Activated T-cell treated with anti-CD3 and anti-CD28 coated beads, Interleukin-2, amount 50 U/mL, for 72 hours (primary cell): ENCODE measurements at places on chromosomes 7 and 10.

- DNase-seq: no peak
Measured at GRCh38 chr7:143884241-143884968, 17.6 kb downstream of the TCAF1 start.

DNA sequence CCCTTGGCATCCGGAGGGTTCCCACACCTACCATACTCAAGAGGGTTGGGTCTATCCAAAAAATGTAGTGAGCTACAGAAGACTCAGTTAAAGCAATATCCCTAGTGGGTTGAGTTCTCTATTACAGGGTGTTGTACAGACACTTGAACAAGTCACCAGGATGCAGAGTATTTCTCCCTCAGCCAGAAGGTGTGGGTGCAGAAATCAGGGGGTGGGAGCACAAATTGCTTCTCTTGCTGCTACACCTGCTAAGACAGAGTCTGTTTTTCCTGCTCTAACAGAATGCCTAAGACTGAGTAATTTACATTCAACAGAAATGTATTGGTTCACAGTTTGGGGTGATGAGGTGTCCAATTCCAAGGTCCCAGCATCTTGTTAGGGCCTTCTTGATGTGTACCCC, 433.4 kb downstream of the TCERG1L start:
- no peak for DNase-seq

DNA sequence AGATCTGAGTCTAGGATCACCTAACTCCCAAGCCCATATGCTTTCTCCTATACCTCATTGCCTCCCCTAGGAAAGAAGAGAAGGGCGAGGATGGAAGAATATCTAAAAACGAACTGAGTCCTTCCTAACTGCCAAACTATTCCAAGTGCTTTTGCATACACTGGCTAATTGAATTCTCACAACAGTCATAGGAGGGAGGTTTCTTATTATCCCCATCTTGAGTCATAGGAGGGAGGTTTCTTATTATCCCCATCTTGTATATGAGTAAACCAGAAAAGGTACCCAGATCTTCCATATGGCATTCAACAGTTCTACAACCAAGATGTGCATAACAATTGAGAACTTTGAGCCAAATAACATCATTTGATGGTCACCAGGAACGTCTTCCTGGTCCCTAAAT, 13.1 kb upstream of the FAM204A start:
- DNase-seq: no peak

DNA sequence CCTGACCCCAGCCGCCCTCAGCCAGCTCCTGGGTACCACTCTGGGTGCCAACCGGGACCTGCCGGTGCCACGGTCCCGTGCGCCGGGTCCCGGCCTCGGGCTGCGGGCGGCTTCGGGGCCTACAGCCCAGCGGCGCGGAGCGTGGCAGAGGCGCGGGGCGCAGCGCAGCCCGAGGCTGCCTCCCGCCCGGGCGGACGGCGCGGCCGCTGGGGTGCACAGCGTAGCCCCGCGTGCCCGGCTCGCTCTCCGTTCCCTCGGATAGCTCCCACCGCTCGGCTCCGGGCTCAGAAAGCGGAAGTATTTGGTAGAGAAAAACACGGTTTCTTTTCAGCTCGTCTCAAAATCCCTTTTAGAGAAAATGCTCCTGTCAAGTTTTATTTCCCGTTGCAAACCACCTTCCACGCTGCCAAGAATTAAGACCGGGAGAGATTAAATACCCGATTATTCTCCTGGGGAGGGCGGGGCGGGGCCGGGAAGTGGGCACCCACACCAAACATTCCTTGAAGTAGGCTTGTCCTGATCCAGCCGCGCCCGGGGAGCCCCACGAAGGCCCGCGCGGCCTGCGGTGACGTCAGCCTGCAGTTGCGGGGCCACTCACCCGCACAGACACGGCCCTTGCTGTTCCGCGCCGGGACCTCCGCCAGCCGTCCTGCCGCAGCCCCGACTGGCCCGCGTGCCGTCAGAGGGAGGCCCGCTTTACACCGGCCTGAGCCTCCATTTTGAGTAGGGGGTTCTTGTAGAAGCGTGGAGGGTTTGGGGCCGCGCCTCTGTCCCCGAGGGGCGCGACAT, 7.2 kb downstream of the HOXA13 start:
- DNase-seq: no peak

- DNase-seq: no peak
Measured at GRCh38 chr7:129777993-129778769, 166.7 kb downstream of the NRF1 start.

- DNase-seq: no peak
Measured at GRCh38 chr10:99372546-99373271, 43.6 kb downstream of the CNNM1 start.

- DNase-seq: peak; percentile 13
Measured at GRCh38 chr7:115707258-115708012, 323.1 kb downstream of the TFEC start.

- no peak for DNase-seq
Measured at GRCh38 chr10:132679640-132680039, 106.3 kb downstream of the NKX6-2 start.

DNA sequence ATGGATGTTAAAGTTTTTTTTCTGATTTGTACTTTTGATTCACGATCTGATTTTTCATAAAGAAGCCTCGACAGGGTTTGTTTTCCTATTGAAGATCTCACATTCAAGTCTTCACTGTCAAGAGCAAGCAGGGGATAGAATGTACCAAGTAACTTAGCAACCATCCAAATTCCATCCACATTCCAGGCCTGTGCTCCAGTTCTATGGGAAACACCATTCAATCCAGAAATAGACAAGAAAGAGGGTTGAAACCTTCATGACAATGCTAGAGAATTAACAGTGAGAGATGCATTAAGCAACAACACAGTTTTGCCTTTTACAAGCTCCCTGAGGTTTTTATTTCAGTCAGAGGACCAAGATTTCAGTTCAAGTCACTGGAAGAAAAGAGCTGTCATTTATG, 300.2 kb downstream of the NEBL start:
- DNase-seq: no peak

DNA sequence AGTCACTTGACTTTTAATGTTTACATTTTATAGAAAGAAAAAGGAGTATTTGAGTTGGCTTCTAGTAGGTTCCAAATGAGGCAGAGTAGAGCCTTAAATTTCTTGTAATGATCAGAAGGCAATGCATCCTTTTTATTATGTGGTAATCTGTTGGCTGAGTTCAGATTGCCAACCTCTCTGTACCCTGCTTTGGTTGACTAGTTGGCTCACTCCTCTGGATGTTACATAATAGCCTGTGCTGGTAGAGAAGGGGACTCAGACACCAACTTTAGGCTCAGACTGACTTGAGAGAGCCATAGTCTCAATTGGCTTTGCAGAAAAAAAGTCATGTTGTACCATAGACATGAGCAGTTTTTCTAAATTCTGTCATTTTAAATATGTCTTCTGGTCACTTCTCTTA, 46.8 kb upstream of the GLCCI1 start:
- DNase-seq: no peak

DNA sequence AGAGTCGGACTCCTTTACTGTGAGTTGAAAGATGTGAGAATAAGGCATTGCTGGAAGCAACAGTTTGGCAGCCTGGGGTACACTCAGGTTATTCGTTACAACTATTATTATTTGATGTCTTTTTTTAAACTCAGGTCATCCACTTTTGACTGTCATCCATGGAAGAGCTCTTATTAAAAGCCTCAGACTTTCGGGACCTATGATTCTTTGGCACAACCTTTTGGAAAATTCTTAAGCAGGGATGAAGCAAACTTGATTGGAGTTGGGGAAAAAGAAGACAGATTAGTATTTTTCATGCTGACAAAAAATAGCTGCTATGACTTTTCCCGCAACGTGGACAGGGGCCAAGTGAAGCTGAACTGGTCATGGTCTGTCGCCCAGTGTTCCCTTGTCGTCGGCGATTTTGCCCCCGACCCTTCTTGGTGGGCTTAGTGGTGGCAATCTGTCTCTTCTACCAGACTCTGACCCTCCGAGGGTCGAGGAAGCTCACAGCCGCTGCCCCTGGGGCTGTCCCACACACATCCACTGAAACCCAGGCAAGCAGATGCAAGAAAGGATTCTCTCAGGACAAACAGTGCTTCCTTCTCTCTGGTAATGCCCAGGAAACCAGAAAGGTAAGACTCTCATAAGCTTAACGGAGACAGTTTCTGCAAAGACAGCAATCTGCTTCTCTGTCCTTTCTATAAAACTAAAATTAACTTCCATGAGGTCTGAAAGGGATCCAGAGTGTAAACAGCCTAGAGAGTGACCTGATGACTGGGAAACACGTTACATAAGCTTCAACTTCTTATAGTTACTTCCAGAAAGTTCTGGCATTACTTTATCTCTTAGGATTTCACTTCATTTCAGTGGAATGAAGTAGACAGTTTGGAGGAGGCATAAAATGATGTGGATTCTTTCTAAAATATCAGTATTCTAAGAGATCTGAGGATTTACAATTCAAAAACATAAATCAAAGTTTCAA, 1.0 kb downstream of the CPED1 start:
- no peak for DNase-seq

DNA sequence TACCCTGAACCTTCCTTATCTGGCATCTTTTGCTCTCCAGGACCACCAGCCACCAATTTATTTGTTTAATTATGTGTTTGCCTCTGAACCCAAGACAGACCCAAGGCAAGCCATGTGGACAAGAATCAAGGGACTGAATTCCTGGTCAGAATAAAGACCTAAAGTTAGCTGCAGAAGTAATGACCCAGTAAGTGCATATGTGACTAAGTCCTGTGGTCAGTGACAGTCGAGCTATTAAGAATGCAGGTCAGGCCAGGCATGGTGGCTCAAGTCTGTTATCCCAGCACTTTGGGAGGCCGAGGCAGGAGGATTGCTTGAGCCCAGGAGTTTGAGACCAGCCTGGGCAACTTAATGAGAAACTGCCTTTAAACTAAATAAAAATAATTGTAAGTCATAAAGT, 139.4 kb downstream of the CCDC71L start:
- DNase-seq: no peak
